Activated CD4-positive, alpha-beta memory T cell treated with anti-CD3 and anti-CD28 coated beads, Interleukin-2, amount 10 ng/mL, durations not matched to agents 7 days and 5 days (primary cell): ENCODE measurements at places on chromosomes 11 and 22.

GRCh38 chr22:46976143-46976542 is 213.7 kb downstream of the TBC1D22A start:
- no peak for DNase-seq

- DNase-seq, result no peak
Measured at GRCh38 chr11:117009905-117010605, 88.2 kb downstream of the SIK3 start.

- DNase-seq, result no peak
Measured at GRCh38 chr11:106177311-106177710, 99.8 kb downstream of the AASDHPPT start.

- DNase-seq, result peak; percentile 74
Measured at GRCh38 chr11:46237248-46238077, 40.0 kb upstream of the CREB3L1 start.

- DNase-seq, result no peak
Measured at GRCh38 chr11:87256694-87257340, 219.1 kb downstream of the TMEM135 start.

DNA sequence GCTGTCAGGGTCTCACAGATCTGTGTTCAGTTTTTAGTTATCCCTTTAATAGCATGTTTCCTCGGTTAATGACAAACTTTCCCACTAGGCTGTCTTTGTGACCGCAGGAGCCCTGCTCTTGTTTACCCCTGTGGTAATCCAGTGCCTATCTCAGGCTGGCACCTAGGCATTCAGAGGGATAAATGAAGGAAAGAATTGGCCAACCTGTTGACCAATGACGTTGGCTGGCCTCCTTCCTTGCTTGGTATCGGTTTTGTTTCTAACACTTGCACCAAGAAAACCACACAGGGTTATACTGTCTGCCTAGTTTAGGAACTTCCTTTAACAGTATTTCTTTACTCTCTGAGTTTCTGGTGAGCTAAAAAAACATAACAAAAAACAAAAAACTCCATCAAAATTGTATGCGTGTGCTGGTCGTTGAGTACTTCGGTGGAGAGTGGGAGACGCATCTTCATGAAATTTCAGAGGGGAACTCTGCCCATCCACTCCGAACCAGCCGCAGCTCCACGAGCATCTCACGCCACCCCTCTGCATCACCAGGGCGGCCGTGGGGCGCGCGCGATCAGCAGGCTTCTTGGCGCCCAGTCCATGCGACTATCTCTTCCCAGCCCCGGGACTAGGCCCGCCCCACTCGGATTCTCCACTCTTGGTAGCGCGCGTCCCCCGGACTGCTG is 563 bp upstream of the ENDOD1 start:
- peak; percentile 49 for DNase-seq

- DNase-seq, result no peak
Measured at GRCh38 chr22:31425331-31426050, 26.1 kb downstream of the DRG1 start.

GRCh38 chr22:39150848-39151215 is 1.6 kb downstream of the CBX7 start:
- no peak for DNase-seq

GRCh38 chr11:110077831-110078325 is 15.3 kb upstream of the ZC3H12C start:
- DNase-seq, result peak; percentile 65

GRCh38 chr11:73313652-73314051 is 5.6 kb downstream of the ARHGEF17 start:
- no peak for DNase-seq

GRCh38 chr11:82898241-82898640 is 2.0 kb downstream of the PRCP start:
- no peak for DNase-seq

GRCh38 chr11:127616158-127616557 is 615.6 kb upstream of the KIRREL3 start:
- DNase-seq, result no peak

DNA sequence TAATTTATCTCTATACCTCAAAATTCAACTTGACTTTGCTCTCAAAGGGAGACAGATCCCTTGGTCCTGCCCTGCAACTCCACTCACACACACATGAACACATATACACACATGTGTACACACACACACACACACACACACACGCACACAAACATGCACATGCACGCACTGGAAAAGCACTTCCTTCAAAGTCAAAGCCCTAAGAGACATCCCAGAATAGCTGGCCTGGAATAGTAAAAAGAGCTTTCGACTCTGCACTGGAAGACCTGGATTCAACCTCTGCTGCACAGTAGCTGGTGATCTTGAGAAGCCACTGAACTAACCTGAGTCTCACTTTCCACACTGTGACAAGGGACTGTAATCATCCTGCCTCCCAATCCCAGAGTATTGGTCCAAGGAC is 26.8 kb downstream of the TENM4 start:
- DNase-seq, result no peak

- no peak for DNase-seq
Measured at GRCh38 chr22:29427176-29427760, 11.1 kb upstream of the RFPL1 start.

- no peak for DNase-seq
Measured at GRCh38 chr11:104772806-104773241, 125.4 kb downstream of the CASP12 start.

- DNase-seq, result no peak
Measured at GRCh38 chr11:12678092-12678491, 3.9 kb downstream of the TEAD1 start.

DNA sequence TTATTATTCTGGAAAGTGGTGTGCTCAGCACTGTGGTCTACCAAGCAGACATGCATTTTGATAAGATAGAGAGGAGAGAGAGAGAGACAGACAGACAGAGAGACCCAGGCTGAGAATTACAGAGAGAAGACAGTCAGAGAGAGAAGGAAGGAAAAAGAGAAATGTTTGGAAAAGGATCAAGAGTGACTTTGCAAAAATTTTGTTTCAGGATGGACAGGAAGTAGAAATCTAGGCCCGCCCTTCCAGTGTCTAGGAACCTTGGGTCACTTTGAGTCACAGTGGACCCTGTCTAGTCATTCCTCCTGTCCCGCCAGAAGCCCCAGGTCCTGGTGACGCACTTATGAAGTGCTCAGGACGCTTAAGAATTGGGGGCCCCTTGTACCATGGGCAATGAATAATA is 166.7 kb downstream of the ST3GAL4 start:
- no peak for DNase-seq

DNA sequence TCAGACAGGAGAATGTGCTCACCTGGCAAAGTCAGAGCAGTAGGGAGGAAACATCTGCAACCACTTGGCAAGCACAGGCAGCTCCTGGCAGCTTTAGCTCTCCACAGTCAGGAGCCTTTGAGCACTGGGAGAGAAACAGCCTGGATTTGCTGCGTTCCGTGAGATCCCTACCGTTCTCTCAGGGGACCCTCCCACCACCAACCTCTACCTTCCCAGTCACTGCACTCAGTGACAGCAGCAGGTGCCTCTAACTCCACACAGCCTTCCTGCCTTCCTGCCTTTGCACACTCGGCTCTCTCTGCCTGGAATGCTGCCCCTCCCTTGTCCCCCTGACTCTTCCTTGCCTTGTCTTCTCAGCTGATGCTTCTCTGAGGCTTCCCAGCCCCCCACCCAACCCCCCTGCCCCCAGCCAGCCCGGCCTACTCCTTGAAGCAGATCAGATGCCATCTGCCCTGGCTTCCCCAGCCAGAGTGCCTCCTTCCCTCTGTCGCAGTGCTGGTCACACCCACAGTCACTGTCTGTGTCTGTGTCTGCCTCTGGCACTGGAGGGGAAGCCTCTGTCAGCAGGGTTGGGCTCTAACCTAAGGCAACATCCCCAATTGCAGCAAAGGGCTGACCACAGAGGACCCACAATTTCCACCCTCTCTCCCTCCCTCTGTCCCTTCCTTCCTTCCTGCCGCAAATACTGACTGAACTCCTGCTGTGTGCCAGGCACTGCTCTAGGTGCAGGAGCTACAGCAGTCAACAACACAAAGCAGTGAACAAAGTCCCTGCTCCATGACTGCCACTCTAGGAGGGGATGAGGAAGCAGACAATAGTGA is 14.9 kb upstream of the TSKU start:
- DNase-seq, result peak; percentile 72

GRCh38 chr22:42693763-42694683 is 26.6 kb downstream of the A4GALT start:
- DNase-seq, result no peak

- DNase-seq, result no peak
Measured at GRCh38 chr22:24894220-24894975, 52.1 kb downstream of the LHFPL7 start.

DNA sequence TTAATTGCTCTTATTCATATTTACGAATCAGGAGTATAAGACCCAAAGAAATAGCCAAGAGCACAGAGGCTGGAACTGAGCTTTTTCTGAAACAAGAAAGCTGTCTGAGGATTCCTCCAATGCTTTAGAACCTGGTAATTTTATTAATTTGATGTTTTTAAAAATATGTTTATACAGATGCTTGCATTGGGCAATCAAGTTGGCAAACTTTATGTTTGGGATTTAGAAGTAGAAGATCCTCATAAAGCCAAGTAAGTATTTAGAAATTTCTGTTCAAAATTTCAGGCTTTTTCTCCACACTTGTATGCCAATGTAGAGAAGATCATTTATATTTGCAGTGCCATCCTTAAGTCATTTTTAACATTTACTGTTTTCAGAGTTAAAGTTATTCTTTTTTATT is 24.3 kb upstream of the HIKESHI start:
- no peak for DNase-seq

- no peak for DNase-seq
Measured at GRCh38 chr11:114211444-114212121, 84.6 kb upstream of the NNMT start.

- DNase-seq, result no peak
Measured at GRCh38 chr11:60910281-60910687, 3.7 kb upstream of the TMEM109 start.

GRCh38 chr11:13038366-13038765 is 29.2 kb downstream of the RASSF10 start:
- DNase-seq, result no peak

DNA sequence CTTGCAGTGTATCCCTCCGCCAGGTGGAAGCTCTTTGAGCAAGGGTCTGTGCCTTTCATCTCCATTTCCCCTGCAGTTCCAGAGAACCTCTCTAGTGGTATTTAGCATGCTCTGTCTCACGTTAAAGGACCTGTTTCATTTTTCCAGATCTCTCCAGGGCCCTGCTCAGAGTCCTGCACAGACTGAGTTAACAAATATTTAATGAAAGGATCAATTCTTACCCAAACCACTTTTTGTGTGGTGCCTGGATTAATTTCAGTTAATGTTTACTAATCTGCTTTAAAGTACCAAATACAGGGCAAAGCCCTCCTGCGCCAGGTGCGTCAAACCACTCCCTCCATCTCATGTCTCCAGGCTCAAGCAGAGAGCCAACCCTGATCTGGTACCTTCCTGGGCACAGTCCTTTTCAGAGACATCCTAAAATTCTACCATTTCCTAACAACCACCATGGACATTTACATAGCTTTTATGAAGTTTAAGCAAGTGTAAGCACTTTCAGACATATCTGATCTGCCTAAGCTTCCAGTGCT is 18.7 kb upstream of the ACER3 start:
- no peak for DNase-seq

- DNase-seq, result no peak
Measured at GRCh38 chr22:30673136-30673535, 5.5 kb upstream of the DUSP18 start.

GRCh38 chr11:1298695-1299492 is 10.5 kb downstream of the TOLLIP start:
- DNase-seq, result peak; percentile 13

DNA sequence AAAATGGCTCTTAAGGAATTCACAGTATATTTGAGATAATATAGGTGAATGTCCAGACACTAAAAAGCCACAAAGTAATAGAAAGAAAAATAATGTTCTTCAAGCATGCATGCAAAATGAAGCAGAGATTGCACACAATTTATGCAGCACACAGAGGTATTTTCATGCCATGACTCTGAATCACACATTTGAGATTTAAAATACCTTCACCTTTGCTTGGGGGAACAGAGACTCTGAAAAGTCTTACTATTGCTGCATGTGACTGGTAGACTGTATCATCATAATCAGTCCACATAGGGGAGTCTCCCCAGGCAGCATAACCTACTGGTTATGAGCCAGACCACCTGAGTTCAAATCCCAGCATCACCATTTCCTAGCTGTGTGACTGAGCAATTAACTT is 96.2 kb downstream of the RCN1 start:
- no peak for DNase-seq

GRCh38 chr11:117717485-117718314 is 79.3 kb downstream of the DSCAML1 start:
- no peak for DNase-seq

DNA sequence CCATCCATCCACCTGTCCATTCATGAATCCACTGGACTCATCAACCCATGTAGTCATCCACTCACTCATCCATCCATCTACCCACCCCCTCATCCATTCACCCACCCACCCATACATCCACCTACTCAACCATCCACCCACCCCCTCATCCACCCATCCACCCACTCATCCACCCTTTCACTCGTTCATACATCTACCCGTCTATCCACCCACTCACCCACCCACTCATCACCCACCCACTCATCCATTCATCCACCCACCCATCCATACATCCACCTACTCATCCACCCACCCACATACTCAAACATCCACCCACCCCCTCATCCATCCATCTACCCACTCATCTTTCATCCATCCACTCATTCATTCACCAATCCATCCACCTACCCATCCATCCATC is 37.7 kb downstream of the RTL6 start:
- DNase-seq, result no peak

DNA sequence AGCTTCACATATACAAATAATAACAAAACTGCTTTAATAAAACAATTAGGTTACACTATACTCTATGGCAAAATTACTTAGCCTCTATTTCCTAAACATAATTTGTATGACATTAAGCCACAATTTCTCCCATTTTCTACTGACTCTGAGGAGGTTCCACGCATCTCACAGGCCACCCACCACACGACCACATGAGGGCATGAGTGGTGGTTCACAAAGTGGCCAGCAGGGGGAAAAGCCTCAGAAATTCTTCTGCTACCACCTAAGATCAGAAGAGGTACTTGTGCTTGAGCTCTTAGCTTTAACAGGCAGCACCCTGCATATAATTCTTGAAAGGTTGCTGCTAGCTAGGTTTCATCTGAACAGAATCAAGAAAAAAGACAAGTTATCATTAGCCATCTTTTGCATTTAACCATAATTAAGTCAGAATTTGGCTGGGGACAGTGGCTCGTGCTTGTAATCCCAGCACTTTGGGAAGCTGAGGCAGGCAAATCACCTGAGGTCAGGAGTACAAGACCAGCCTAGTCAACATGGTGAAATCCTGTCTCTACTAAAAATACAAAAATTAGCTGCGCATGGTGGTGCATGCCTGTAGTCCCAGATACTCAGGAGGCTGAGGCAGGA is 7.7 kb downstream of the LPXN start:
- peak; percentile 77 for DNase-seq
